ENCODE measurements at places on chromosomes 16 and 17. TPM values are rescaled to one million over a fixed set of nuclear protein-coding genes. Genes with fewer than 3 reads are reported as not detected.

DNA sequence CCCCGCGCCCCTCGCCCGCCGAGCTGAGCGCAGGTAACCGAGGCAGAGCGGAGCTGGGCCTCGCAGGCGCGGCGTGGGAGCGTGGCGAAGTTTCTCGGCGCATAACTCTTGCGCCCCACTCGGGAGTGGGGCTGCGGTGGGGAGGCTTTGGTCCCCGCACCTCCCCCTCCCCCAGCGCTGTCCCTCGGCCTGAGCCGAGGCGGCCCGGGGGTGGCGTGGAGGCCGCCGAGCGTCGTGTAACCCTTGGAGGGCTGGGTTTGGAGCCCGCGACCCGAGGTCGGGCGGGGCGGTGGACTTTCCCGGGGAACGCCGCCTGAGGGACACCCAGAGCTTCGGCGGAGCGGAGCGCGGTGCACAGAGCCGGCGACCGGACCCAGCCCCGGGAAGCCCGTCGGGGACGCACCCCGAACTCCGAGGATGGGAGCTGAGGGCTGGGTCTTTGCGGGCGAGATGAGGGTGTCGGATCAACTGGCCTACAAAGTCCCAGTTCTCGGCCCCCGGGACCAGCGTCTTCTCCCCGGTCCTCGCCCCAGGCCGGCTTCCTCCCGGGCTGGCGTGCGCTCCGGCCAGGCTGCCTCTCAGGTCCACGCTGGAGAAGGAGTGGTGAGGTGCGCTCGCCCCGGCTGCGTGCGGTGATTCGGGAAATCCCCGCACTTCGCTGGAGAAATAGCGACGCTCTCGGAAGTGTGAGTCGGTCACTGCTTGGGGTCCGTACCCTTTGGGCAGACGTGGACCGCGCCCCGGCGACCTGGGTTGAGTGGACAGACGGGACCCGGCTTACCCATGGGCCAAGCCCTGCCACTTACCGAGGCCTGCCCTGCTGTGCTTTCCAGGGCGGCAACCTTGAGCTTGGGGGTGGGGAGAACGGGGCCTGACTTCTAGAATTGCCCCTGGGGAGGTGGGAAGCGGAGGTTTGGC is 168.4 kb downstream of the RAB11FIP4 start:
- H3K36me3 ChIP-seq, result no peaks in the 10 kb centered on the region
- peak overlapping the region; percentile 24 for H3K4me3 ChIP-seq
- peaks cover 13% of the 10 kb centered on the region for H3K4me1 ChIP-seq

DNA sequence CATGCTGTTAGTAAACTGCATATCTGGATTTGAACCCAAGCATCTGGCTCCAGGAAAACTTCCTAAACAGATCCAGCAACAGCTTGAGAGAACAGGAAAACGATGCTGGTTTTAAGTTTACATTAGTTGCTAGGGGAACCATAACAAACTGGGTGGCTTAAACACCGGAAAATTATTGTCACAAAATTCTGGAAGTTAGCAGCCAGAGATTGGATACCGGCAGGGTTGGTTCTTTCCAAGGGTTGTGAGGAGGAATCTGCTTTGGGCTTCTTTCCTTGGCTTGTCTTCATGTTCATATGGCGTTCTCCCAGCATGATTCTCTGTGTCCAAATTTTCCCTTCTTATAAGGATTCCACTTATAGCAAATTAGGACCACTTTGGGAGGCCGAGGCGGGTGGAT is 276.9 kb upstream of the TOM1L1 start:
- no peak overlapping the region for H3K4me3 ChIP-seq
- H3K27ac ChIP-seq, result no peak overlapping the region
- no peak for DNase-seq
- no peaks in the 10 kb centered on the region for H3K27me3 ChIP-seq
- no peaks in the 10 kb centered on the region for H3K36me3 ChIP-seq

GRCh38 chr17:74153456-74153810 is 50.0 kb upstream of the RPL38 start:
- H3K36me3 ChIP-seq, result no peaks in the 10 kb centered on the region
- peaks cover 2% of the 10 kb centered on the region for H3K27me3 ChIP-seq
- H3K27ac ChIP-seq, result no peak overlapping the region
- DNase-seq, result no peak
- H3K4me1 ChIP-seq, result no peaks in the 10 kb centered on the region

DNA sequence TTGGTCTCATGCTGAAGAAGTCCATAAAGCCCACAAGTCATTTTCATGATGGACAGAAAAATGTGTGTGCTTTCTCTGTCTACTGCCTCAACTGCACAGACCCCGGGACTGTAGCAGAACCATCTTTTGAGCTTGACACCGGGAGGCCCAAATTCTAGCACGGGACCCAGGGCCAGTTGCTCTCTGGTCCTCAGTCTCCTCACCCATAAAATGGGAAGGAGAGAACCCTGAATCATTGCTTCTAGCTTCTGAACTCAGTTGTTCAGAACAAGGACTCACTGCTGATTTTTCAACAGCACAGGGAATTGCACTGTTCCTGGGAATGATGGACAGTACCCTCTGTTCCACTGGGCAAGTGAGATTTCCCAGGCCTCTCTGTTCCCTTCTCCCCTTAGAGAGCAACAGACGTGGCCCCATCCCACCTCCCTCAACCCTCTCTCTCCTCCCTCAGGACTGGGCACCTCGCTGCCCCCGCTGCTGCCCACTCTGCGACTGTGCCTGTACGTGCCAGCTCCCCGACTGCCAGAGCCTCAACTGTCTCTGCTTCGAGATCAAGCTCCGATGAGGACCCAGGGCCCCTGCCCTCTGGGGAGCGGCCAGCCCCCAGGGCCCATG is 2.2 kb upstream of the ALDOA start:
- peak overlapping the region; percentile 100 for H3K4me3 ChIP-seq
- peaks cover 40% of the 10 kb centered on the region for H3K36me3 ChIP-seq
- DNase-seq, result no peak
- H3K4me1 ChIP-seq, result peaks cover 19% of the 10 kb centered on the region

DNA sequence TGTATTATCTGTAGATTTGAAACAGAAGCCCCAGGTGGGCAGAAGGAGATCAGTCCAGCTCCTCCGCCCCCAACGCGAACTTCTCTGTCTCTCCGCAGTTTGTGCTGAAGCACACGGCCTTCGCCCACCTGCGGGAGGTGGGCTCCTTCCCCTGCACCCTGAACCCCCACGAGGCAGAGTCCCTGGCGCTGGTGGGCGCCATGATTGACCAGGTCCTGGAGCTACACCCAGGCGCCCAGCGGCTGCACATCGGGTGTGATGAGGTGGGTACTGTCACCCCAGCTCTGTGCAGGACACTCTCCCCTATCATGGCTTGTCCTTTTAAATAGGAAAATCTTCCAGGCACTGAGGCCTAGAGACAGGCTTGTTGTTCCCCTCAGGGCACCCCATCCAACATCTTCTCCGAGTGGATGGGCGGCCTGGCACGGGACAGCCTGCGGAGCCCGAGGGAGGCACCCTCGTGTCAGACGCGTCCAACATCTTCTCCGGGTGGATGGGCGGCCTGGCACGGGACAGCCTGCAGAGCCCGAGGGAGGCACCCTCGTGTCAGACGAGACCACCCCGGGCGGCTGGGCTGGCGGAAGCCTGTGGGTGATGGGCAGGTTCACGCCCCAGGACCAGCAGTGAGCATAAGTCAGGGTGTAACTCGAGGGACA is 15.3 kb upstream of the OGFOD3 start:
- peaks cover 15% of the 10 kb centered on the region for H3K36me3 ChIP-seq
- peaks cover 17% of the 10 kb centered on the region for H3K4me1 ChIP-seq
- H3K27me3 ChIP-seq, result no peaks in the 10 kb centered on the region

DNA sequence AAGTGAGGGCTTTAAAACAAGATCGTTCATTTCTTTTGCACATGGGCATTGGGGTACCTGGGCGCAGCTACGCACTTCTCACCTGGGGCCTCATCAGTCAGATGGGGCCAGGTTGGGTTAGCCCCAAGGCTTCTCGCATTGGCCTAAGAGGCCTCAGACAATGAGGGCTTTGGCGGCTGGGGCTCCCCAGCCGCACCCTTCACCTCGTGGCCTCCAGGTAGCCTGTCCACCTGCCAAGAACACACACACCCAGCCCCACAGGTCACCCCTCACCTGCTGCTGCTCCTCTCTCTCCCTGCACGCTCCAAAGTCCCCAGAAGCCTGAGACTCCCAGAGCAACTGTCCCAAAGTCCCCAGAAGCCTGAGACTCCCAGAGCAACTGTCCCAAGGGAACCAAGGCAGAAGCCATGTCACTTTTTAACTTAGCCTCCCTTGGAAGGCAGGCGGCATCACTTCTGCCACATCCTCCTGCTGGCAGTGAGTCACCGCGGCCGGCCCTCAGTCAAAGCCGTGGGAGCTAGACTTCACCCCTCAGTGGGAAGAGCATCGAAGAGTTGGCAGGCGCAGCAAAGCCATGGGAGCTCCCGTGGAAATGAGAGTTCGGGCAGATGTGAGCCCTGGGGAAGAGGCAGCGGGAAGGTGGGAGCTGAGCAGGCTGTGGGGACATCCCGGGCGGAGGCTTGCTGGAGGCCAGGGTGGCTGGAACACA is 78.9 kb upstream of the PLCG2 start:
- no peaks in the 10 kb centered on the region for H3K27me3 ChIP-seq
- DNase-seq, result no peak
- peak overlapping the region; percentile 62 for H3K27ac ChIP-seq
- peaks cover 14% of the 10 kb centered on the region for H3K4me1 ChIP-seq
- H3K4me3 ChIP-seq, result no peak overlapping the region

GRCh38 chr17:61852857-61853256 is 10.5 kb downstream of the BRIP1 start:
- no peaks in the 10 kb centered on the region for H3K27me3 ChIP-seq
- H3K36me3 ChIP-seq, result peaks cover 45% of the 10 kb centered on the region
- DNase-seq, result no peak
- H3K4me1 ChIP-seq, result peaks cover 20% of the 10 kb centered on the region

- no peak overlapping the region for H3K27ac ChIP-seq
- H3K27me3 ChIP-seq, result no peaks in the 10 kb centered on the region
- H3K4me3 ChIP-seq, result no peak overlapping the region
- H3K4me1 ChIP-seq, result no peaks in the 10 kb centered on the region
These were observed 27.6 kb downstream of the SLC38A10 start for GRCh38 chr17:81267390-81268067.

GRCh38 chr16:58124601-58124915 is 4.6 kb downstream of the CFAP20 start:
- H3K4me3 ChIP-seq, result no peak overlapping the region
- peaks cover 52% of the 10 kb centered on the region for H3K4me1 ChIP-seq
- no peak for DNase-seq
- H3K27ac ChIP-seq, result no peak overlapping the region
- H3K36me3 ChIP-seq, result peaks cover 6% of the 10 kb centered on the region

DNA sequence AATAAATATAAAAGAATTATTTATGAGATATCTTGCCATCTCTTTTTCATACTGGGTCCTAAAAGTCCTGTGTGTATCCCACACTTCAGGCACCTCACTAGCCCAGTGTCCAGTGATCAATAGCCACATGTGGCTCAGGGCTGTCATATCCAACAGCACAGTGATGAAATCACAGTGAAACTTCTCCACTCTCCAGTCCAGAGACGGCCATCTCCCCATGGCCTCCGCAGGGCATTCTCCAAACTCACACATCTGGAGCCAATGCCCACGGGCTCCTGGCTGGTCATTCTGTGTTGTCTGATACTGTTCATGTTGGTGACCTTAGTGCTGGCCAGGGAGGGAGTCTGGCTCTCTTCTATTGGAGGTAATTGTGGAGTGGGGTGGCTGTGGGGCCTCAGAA is 125.2 kb upstream of the SDK2 start:
- H3K4me1 ChIP-seq, result no peaks in the 10 kb centered on the region
- no peak overlapping the region for H3K4me3 ChIP-seq
- DNase-seq, result no peak

- peaks cover 16% of the 10 kb centered on the region for H3K36me3 ChIP-seq
- no peak overlapping the region for H3K4me3 ChIP-seq
- no peak overlapping the region for H3K27ac ChIP-seq
- H3K27me3 ChIP-seq, result no peaks in the 10 kb centered on the region
- no peak for DNase-seq
These were observed 27.7 kb upstream of the IL21R start for GRCh38 chr16:27374221-27374803.

DNA sequence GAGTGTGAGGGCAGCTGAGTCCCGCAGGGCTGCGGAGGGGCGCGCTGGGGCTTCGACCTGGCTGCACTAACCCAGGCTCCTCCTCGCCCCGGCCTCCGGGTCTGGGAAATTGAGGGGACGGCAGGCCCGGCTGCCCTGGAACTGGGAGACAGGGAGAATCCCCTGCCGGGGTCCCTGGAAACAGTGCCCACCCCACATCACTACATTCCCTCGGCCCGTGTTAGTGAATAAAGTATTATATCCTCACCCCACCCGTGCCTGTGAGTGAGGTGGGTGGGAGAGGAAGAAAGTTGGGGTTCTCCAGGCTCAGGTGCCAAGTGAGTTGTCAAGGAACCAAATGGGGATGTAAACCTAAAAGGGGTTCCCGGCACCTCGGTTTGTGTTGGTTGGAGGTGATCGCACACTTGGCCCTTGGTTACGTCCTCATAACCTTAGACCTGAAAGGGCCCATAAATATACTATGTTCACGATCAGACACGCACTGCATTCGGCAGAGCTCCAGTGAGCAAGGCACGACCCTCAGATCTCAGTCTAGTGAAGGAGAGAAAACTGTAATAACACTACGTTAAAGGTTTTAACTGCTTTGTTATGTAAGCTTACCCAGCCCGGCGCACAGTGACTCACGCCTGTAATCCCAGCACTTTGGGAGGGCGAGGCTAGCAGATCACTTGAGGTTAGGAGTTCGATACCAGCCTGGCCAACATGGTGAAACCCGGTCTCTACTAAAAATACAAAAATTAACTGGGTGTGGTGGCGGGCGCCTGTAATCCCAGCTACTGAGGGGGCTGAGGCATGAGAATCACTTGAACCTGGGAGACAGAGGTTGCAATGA is 11.2 kb downstream of the ZNF771 start:
- DNase-seq, result no peak
- no peaks in the 10 kb centered on the region for H3K27me3 ChIP-seq
- peaks cover 25% of the 10 kb centered on the region for H3K4me1 ChIP-seq

Gene CD300H
- not detected for total RNA-seq

Gene NOD2
- total RNA-seq, result 7.4 TPM

Gene KRTAP9-2
- total RNA-seq, result not detected

Data from activated T-helper 2 cell treated with anti-CD3 and anti-CD28 coated beads, Interferon-gamma antibody, Interleukin-2, Interleukin-4, amounts not matched to agents 10 μg/mL and 5 μg/mL and 100 μg/mL, durations not matched to agents 14 hours and 24 hours and 36 hours (primary cell).